ENCODE measurements at places on chromosomes 5 and 9.

- DNase-seq = no peak
These were observed 192.3 kb upstream of the GRIN3A start for GRCh38 chr9:101930783-101931182.

GRCh38 chr5:133026664-133027153 lies 360 bp upstream of the ZCCHC10 start:
- DNase-seq = no peak

GRCh38 chr9:131447148-131447547 lies 53.3 kb downstream of the PRRC2B start:
- no peak for DNase-seq

GRCh38 chr5:112960315-112960714 lies 16.3 kb upstream of the DCP2 start:
- DNase-seq = no peak

GRCh38 chr5:128193665-128194390 lies 110.3 kb downstream of the SLC12A2 start:
- no peak for DNase-seq

DNA sequence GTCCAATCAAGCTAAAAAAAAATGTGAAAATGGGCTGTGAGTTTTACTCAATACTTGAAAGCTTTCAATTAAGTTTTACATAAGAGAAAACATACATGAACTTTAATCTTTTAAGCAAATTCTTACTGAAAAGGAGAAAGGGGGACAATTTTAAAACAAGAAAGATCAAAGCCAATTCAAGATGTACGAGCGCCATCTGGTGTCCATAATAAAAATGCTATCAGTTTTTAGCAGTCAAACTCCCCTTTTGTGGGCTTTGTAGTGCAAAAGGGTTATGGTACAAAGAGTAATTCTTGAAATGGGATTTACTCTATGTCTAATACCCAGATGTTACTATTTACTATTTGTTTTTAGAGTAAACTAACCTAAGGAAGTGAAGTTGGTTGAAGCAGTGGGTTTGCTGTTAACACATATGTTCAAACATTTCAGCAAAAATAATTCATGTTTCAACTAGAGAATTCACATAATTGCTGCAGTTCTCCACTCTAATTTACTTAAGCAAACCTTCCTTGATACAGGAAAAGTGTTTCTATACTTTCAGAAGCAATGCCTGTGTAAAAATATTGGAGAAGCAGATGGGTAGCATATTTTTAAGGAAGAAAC lies 228.2 kb upstream of the TYRP1 start:
- DNase-seq = no peak

- DNase-seq = no peak
These were observed 38.3 kb downstream of the RXRA start for GRCh38 chr9:134364391-134365114.

GRCh38 chr5:116942622-116943021 lies 368.0 kb upstream of the SEMA6A start:
- no peak for DNase-seq

DNA sequence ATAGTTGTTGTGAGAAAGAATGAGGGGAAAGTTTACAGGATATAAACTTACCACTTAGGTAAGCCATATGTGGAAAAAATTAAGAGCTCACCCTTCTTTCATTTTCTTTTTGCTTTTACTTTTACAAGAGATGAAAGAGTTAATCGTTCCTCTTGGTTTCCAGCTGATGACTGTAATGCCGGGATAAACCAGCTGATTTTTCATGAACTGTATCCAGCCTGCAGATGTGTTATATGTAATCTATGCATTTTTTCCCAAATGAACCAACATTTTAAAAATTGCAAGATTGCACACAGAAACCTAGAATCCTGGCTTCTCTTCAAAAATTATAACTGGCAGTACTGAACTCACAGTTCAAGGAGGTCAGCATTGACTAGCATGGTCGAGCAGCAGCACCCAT lies 185.9 kb downstream of the GRIA1 start:
- no peak for DNase-seq

Data from CD4-positive, alpha-beta memory T cell (primary cell).